ENCODE measurements at places on chromosomes 7 and 10.

GRCh38 chr10:91010952-91011351 is 90.1 kb upstream of the ANKRD1 start:
- no peak for DNase-seq

GRCh38 chr10:122207596-122207995 is 63.5 kb upstream of the BTBD16 start:
- no peak for DNase-seq

GRCh38 chr7:133753513-133753912 is 373.6 kb upstream of the LRGUK start:
- DNase-seq: no peak

DNA sequence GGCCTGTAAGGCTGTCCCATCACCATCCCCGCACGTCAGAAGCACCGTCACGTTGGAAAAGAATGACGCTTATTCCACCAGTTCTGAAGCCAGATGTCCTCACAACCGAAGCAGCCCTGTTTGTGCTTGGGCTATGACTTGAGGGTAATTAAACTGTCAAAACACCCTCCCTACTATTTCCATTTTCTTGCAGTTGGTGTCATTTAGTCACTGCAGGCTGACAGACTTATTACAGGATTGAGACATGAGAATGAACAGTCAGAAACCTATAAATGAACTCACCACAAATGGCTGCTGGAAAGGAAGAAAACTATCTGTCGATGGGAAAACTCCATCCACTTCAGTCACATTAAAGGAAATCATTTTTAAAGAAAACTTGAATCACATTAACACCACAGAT is 85.3 kb downstream of the VOPP1 start:
- DNase-seq: no peak

DNA sequence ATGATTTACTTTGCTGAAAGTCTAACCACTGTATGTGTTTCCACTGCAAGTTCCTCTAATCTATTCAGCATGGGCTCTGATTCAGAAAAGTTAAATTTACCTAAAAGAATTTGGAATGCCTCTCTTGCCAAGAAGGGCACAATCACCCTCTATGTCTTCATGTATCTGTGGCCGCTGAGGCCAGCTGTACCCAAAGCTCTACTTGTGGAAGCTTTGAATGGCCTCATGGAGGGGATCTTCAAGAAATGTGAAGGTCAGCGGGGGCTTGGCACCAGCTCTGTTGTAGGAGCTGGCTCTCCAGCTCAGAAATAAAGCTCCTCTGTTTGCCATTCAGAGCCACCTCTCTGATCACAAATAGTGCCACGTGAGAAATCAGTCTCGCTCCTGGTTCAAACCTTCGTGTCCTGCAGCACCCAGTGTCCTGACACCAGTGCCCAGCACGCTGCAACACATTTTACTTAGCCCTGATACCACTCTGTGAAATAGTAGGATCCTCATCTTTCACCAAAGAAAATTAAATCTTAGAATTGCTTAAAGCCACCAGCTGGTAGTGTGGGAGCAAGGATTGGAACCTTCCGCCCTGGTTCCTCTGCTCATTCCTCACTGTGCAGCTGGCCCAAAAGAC is 61.1 kb downstream of the PKD1L1 start:
- DNase-seq: no peak

DNA sequence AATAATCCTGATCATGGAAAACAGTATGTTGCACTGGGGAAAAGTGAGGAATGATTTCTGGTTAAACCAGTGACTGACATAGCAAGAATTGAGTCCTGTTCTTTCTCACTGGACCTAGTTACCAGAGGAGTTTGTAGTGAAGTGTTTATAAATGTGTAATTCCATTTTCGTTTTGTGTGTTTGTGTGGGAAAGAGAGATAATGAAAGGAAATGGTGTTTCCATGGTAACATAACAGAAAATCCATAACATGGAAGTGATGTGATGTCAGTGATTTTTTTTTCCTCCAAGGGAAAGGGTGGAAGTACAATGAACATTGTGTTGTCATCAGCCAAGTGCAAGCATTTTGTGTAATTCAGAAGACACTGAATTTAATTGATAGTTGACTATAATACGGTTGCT is 283.9 kb downstream of the PLXDC2 start:
- peak; percentile 5 for DNase-seq

GRCh38 chr10:113802997-113803396 is 50.9 kb downstream of the DCLRE1A start:
- no peak for DNase-seq

- no peak for DNase-seq
These were observed 40.4 kb upstream of the CDCA7L start for GRCh38 chr7:21986096-21986495.

- DNase-seq: no peak
These were observed 138.7 kb upstream of the CELF2 start for GRCh38 chr10:10878963-10879362.

- no peak for DNase-seq
These were observed 7.1 kb downstream of the MICALL2 start for GRCh38 chr7:1452205-1452604.

DNA sequence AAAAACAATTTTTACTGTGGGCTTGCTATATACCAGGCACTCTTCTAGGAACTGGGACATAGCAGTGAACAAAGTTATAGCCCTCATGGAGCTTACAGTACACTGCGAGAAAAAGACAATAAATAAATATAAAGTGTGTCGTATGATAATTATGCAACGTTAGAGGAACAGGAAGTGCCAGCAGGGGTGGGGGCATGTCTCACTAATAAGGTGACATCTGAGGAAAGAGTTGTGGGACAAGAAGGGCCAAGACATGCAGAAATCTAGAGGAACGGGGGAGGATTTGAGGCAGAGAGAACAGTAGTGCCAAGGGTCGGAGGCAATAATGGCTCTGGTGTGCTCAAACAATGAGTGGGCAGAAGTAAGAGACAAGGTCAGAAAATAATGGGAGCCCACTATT is 52.8 kb downstream of the LMBR1 start:
- no peak for DNase-seq

- no peak for DNase-seq
These were observed 603 bp downstream of the PAPOLB start for GRCh38 chr7:4861227-4861626.

DNA sequence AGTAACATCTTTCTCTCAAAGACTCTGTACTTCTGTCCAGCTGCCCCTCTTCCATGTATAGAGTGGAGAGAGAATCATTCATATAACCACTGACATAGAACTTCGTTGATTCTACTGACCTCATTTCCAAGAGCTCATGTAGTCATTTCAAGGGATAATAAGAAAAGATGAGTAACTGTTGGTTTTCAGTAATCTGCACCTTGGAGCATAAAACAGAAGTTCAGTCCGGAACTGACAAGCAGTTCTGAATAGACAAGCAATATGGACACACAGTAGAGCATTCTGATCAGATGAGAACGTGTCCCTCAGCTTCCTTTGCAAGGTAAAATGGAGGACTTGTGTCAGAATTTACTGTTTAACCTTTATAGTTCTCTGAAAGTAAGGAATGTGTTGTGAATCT is 847.1 kb downstream of the REEP3 start:
- DNase-seq: no peak

DNA sequence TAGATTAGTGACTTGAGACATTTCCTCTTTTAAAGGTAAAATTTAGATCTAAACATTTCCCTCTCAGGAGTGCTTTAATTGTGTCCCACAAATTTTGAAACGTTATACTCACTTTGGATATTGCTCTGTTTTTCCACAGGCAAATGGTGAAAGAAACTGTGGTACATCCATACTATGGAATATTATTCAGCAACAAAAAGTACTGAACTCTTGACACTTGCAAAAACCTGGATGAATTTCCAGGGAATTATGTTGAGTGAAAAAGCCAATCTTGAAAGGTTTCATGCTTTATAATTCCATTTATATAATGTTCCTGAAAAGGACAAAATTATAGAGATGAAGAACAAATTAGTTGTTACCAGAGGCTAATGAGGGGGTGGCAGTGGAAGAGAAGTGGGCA is 153.3 kb upstream of the SVIL start:
- DNase-seq: no peak

DNA sequence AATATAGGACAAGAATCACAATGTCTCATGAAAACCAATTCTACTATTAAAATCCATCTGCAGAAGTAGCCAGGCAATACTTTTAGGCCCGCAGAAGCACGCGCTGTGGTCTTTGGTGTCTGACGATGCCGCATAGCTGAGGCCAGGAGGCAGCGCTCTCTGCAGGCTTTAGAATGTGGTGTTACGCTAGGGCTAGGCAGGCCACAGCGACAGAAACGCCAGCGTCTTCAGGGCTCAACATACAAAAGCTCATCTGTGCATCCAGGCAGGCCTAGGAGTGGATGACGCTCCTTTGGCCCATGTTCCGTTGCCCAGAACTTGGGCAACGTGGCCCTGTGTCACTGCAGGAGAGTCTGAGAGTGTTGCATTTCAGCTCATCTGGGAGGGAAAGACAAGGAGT is 601.1 kb upstream of the FOXK1 start:
- no peak for DNase-seq

- peak; percentile 75 for DNase-seq
These were observed 166.3 kb downstream of the LCOR start for GRCh38 chr10:96998329-96998888.

GRCh38 chr7:28086198-28086597 is 94.4 kb downstream of the JAZF1 start:
- DNase-seq: no peak

GRCh38 chr10:53697038-53697437 is 924.5 kb upstream of the MBL2 start:
- DNase-seq: no peak

GRCh38 chr7:94655126-94655847 is 646 bp downstream of the SGCE start:
- DNase-seq: peak; percentile 68

GRCh38 chr7:93949423-93949822 is 27.9 kb downstream of the GNG11 start:
- peak; percentile 77 for DNase-seq

- DNase-seq: no peak
These were observed 68.1 kb downstream of the PDGFA start for GRCh38 chr7:451255-452225.

- peak; percentile 12 for DNase-seq
These were observed 288.2 kb upstream of the MAGI2 start for GRCh38 chr7:79741684-79742083.

DNA sequence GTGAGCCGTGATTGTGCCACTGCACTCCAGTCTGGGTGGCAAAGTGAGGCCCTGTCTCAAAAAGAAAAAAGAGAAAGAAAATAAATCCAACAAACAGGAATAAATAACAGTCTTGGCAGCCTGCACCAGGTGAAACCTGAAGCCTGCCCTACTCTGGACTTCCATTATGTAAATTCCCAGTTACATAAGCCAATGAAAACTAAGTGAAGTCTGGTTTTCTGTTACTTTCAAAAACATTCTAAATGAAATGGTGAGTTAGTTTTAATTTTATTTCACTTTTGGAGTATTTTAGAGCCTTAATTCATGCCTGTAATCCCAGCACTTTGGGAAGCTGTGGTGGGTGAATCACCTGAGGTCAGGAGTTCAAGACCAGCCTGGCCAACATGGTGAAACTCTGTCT is 22.5 kb upstream of the HIBADH start:
- DNase-seq: no peak

- DNase-seq: peak; percentile 45
These were observed 35.7 kb downstream of the P4HA1 start for GRCh38 chr10:73060738-73061635.

- DNase-seq: no peak
These were observed 48.7 kb downstream of the SP8 start for GRCh38 chr7:20737840-20738448.

- DNase-seq: no peak
These were observed 122.2 kb downstream of the MPP7 start for GRCh38 chr10:28180654-28181053.

DNA sequence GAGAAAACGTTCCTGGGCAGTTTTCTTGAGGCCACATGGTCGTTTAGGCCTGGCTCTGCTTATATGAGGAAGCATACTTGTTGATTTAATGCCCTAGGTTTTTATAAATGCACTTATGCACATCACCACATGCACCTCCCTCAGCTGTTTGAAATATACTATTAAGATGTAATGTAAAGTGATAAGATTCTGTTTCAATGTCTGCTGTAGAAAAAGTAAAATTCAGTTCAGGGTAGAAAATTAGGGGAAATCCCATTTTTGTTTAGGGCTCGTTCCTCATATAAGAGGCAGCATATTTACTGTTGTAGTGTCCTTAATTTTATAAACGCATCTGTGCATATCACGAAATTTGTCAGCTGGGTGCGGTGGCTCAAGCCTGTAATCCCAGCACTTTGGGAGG is 7.8 kb upstream of the CAMK1D start:
- no peak for DNase-seq

- DNase-seq: no peak
These were observed 57.4 kb downstream of the MINDY4 start for GRCh38 chr7:30828591-30828990.

DNA sequence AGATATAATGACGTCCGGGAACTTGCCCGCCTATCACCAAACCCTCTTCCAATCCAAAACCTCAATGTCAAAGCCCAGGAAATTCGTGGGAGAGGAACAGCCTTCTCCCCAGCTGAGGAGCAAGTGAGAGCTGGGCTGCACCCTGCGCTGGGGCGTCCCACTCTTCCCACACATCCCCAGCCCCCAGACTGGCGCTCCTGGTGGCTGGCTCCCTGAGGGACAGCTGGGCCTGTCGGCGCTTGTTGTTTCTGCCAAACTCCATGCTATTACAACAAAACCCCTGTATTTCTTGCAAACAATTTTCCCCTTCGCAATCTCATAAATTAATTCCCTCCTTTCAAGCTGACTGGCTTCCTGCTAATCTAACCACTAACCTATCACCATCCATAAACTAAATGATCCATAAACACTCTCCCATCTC is 53.0 kb downstream of the GRID1 start:
- no peak for DNase-seq

- no peak for DNase-seq
These were observed 35.3 kb upstream of the ZNF92 start for GRCh38 chr7:65338346-65338745.

Data from fibroblast of the aortic adventitia (primary cell).